ENCODE measurements at places on chromosomes 16 and 17.
A peak's percentile ranks its signal among the peaks of the same experiment; 100 is the strongest.

GRCh38 chr16:58020628-58021521 is 4.7 kb upstream of the MMP15 start:
- no peak for DNase-seq

DNA sequence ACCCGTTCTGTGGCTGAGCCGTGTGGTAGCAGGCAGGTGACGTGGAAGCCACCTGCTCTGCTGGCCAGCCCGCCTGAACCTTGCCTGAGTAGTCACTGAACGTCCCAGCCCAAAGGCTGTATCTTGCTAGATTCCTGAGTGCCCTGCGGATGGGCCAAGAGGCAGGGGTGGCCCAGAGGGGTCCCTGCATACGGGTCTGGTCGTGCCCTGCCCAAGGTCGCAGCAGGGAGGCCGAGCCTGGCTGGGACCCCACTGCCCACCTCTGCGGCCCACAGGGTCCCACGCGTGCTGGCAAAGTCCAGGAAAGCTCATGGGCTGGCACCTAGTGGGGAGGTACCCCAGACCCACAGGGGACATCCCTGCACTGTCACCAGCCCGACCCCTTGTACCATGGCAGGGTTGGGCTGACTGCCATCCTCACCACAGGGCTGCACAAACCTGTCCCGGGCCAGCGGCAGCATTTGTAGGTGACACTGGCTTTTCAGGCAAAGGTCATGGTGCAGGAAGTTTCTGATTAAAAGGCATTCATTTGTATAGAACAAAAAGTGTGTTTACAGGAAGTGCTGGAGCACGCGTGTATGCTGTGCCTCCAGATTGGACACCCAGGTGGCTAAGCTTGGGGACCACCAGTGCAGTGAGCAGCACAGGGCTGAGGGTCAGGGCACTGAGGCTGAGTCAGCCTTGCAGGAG is 45.1 kb upstream of the ZC3H18 start:
- DNase-seq = no peak

DNA sequence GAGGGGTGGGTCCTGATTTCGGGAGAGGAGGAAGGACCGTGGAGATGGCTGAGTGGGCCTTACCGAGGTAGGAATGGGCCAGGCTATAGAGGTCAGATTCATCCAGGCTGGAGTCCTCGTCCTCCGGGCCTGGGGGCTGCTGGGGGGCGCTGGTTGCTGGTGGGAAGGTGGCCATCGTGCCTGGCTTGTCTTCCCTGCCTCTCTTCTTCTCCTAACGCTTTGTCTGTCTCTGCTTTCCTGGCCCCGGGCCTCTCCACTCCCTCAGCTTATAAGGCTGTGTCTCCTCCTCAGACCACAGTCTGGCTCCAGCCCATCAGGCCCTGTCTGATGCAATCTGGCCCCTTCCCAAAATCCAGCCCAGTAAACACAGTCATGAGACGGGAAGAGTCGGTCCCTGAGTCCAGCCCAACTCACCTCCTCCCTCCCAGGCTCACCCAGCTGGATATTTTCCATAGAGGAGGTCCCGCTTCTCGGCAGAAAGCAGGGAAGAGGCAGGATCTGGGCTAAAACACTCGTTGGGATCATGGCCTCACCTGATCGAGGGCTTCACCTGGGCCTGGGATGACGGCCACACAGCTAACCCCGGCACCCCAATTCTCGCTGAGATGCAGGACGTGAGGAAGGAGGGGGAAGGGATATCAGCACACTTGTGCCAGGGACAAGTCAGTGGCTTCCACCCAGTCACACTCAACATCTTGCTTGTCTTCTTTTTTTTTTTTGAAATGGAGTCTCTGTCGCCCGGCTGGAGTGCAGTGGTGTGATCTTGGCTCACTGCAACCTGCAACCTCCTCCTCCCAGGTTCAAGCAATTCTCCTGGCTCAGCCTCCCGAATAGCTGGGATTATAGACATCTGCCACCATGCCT is at the start of gene NUPR1:
NUPR1 (minus strand) TSS at position 242 of the 864 bp plus-strand sequence; CDS start at position 175, 67 bp downstream.
- no peak for DNase-seq

GRCh38 chr16:56199164-56199563 is 7.9 kb downstream of the GNAO1 start:
- no peak for DNase-seq

DNA sequence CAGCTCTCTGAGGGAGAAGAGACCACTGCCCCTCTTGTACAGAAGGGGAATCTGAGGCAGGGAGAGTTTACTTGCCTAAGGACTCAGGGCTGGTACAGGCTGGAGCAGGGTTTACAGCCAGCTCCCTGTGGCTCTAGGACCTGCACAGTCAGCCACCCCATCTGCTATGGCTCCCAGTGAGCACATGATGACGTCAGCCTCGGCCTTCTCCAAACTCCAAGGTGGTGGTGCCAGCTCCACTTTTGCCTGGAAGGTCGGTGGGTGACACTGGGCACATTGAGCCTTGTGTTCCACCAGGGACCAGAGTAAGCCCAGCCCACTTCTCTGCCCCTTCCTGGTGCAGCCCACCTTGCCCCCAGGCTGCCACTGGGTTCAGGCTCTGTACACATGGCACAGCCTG is 202.2 kb downstream of the ENGASE start:
- no peak for DNase-seq

- DNase-seq = peak; percentile 17
Measured at GRCh38 chr16:23060458-23061320, 88.6 kb downstream of the USP31 start.

DNA sequence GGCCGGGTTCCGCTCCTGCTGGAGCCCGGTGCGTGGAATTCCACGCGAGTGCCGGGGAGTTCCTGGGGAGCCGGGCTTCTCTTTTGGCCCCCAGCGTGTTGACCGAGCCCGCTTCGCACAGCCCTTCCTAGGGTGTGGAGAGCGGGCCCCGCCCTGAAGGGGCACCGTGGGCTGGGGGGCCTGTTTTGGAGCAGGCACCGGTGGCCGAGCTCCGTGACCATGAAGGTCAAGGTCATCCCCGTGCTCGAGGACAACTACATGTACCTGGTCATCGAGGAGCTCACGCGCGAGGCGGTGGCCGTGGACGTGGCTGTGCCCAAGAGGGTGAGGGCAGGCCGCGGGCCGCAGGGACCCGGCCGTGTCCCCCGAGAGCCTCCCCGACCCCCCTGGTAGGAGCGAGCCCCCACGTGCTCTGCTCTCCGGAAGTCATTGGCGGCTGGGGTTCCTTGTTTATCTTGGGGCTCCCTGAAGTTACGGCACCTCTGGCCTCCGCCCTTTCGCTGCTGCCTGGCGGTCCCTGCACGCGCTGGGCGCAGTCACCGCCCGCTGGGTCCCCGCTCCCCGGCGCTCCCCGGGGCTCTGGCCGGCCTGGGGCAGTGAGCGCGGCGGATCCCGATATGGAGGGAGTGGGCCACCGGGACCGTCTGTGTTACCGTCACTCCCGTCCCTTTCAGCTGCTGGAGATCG is 528 bp downstream of the HAGHL start:
- DNase-seq = no peak

DNA sequence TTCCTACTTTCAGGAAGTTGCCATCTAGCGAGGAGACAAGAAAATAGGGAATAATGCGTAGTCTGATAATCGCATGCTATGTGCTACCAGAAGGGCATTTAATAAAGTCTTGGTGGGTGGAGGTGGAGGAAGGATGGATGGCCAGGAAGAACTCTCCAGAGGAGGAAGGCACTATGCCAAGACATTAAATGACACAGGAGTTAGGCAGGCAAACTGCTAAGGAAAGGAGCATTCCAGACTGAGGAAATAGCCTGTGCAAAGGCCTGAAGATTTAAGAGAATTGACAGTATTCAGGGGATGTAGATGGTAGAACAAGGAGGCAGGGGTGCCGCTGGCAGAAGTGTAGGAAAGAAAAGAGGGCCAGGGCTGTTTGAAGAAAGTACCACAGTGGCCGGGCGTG is 19.3 kb upstream of the ARHGAP44 start:
- no peak for DNase-seq

DNA sequence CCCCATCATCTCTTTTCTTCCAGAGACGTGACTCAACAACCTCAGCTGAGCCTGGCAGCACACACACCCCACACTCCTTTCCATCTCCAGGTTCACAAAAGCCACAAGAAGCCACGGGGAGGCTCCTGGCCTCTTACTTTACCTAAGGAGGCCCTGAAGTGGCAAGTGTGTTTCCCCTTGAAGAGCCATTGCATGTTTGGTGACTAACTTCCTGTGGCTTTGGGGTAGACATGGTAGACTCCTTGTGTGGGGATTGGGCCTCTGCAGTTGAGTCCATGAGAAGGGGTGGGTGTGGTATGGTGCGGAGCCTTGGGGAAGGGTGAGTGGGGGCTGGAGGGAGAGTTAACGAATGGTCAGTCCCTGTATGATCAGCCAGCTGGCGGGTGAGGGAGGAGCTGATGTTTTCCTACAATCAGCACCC is 24.2 kb downstream of the SAP30BP start:
- DNase-seq = no peak

DNA sequence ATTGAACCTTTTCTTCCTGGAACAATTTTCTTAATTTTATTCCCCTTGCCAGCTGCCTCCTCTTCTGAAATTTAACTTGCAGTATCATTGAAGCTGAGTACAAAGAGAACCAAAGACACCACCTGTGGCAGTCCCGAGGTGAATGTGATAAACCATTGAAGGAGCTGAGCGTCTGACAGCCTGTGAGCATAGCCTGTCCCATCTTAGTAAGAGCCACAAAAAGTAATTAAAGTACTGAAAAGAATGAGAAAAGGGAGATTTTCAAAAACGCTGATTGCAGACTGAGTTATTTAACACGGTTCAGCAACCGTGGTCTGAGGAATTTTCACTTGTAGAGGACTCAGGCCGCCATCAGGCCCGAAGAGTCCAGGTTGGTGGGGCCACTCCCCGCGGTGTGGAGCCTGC is 27.2 kb upstream of the ST6GALNAC1 start:
- no peak for DNase-seq

GRCh38 chr16:89581045-89581695 is 5.6 kb downstream of the CPNE7 start:
- no peak for DNase-seq

- DNase-seq = no peak
Measured at GRCh38 chr16:77705351-77705750, 17.0 kb upstream of the NUDT7 start.

- no peak for DNase-seq
Measured at GRCh38 chr16:68342620-68343019, 31.8 kb downstream of the PRMT7 start.

DNA sequence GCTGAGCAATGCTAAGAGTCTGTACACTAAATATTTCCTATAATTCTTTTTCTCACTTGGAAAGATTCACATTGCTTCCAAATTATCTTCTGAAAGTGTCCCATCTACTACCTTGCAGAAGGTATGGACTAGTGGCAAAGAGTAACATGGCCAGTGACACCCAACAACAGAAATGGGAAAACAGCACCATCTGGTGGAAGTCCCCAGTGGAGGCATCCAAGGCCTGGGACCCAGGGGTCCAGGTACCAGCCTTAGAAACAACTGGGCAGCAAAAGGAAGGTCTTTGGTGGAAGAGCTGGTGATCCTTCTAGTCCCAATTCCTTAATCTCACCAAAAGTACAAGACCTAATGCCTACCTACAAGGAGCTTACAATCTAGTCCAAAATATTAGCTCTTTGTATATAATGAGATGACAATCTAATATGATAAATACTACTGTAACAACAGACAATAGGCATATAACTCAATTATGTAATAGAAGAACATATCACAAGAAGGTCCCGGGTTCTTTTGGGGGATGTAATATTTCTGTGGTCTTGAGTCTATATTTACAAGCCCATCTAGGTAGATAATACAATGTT is 55.3 kb downstream of the SKAP1 start:
- no peak for DNase-seq

- DNase-seq = no peak
Measured at GRCh38 chr17:73645050-73645871, 1.0 kb upstream of the SDK2 start.

DNA sequence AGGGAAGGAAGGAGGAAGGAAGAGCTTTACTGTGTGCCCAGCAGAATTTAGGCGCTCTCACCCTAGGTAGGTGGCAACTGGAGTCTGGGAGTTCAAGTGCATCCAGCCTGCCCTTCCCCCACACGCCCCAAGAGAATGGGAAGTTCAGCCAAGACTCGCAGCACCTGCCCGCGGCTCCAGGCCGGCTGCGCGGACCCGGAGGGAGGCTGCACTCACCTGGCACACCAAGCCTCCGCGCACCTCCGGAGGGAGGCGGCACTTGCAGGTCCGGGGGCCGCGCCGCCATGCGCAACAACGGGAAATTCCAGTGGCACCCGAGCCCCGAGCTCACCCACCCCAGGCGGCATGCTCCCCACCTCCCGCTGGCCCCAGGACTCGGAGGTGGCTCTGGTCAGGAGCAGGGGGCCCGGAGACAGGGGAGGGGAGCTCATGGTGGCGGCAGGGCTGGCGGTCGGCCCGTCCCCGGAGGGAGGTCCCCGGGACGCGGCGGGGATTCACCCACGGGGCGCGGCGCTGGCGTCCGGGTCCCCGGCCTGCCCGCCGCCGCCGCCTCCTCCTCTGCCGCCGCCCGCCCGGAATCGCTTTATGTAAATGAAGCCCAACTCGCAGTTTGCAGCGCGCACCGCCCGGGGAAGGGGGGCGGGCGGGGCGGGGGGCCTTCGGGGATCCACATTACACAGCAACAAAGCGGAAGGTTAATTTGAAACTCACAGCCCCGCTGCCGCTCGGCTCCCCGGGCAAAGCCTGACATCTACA is at the start of gene ZFHX3:
ZFHX3 (minus strand) TSS at position 593 of the 756 bp plus-strand sequence. CDS start 87,983 bp downstream, outside the sequence.
- no peak for DNase-seq

DNA sequence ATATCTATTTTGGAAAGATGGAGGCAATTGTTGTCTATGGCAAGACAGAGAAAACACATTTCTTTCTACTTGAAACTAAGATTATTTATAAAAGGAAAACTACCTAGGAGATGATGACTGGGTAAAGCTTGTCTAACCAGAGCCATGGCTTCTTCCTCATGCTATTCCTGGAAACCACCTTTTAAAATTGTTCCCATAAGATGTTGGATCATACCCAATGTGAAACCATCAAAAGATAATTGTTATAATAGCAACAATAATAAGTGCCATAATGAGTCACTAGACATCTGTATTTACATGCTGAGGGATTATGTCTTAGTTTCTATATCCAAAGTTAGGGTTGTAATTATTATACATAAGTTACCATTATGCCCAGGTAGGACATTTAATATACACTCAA is 428.4 kb downstream of the KCNJ2 start:
- no peak for DNase-seq

DNA sequence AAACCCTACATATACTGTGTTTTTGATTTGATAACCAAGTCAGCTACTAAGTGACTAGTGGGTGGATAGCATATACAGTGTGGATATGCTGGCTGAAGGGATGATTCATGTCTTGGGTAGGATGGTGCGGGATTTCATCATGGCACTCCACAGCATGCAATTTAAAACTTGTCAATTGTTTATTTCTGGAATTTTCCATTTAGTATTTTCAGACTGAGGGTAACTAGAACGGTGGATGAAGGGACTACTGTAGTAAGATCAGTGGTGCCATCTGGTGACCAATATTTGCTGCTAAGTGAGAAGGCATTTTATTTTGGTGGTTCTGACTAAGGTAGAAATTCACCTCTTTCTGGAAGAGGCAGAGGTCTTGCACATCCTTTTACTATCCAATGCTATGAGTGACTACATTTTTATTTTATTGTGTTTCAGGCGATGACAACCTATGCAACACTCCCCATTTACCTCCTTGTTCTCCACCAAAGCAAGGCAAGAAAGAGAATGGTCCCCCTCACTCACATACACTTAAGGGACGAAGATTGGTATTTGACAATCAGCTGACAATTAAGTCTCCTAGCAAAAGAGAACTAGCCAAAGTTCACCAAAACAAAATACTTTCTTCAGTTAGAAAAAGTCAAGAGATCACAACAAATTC is 3.1 kb downstream of the CDC6 start:
- peak; percentile 37 for DNase-seq

- no peak for DNase-seq
Measured at GRCh38 chr16:1548233-1548632, 14.8 kb downstream of the TMEM204 start.

- no peak for DNase-seq
Measured at GRCh38 chr17:48051706-48052486, 3.7 kb downstream of the NFE2L1 start.

GRCh38 chr17:79907217-79907715 is 68.0 kb upstream of the CBX4 start:
- no peak for DNase-seq
